ENCODE measurements at places on chromosomes 1 and 21.

DNA sequence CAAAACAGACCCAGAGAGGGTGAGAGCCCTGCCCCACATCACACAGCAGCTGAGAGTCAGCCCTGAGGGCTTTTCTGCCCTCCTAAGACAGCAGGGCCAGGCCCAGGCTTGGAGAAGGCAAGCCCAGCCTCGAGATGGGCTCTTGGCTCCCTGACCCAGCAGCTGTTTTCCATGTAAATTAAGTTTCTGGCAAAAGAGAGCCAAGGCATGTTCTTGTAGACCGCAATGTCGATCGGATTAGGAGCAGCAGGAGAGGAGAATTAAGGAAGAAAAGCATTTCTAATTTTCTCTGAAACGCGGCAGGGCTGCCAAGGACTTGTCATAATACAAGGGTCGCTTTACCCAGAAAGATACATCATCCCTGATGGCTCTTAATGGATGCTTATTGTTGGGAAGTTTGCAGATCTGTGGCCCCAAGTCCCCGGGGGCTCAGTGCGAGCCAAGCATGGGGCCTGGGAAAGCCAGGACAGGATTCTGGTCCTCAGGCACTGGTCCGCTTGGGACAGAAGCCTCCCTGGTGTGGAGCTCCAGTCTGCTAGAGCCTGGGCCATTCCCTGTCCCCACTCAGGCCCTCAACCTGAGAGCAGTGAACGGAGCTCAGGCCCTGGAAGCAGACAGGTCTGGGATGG is 62.8 kb downstream of the DMRTB1 start:
- no peak for DNase-seq

GRCh38 chr1:201096041-201096461 is 16.2 kb downstream of the CACNA1S start:
- DNase-seq = no peak

DNA sequence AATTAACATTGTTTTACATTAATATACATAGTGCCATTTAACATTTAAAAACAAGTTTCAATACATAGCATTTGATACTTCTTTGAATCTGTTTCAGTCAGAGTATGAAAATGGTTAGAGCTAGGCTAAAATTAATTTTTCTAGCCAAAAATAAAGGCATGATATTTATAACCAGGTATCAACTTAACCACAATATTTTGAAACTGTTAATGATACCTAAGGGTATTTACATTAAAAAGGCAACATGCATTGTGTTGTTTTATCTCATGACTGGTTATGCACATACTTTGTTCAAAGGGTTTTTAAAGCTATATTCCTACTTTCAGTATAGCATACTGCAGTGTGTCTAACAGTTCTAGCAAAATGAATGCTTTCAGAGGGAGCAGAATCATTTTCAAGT is 130.0 kb downstream of the HS2ST1 start:
- DNase-seq = no peak

DNA sequence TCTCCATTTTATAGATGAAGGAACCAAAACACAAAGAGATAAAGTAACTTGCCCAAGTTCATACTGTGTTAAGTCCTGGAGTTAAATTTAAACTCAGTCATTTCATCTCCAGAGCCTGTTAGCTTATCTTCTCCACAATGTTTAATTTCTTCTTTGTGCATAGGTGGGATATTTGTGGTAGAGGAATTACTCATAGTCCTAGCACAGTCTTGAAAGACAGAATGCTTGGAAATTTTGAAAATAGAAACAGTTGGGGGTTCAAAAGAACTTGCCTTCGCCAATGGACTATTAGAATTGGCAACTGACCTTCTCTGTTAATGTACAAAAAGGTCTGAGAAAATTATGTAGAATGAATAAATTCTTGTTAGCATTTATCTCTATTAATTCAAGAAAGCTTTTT is 832.0 kb upstream of the PRMT6 start:
- DNase-seq = no peak

DNA sequence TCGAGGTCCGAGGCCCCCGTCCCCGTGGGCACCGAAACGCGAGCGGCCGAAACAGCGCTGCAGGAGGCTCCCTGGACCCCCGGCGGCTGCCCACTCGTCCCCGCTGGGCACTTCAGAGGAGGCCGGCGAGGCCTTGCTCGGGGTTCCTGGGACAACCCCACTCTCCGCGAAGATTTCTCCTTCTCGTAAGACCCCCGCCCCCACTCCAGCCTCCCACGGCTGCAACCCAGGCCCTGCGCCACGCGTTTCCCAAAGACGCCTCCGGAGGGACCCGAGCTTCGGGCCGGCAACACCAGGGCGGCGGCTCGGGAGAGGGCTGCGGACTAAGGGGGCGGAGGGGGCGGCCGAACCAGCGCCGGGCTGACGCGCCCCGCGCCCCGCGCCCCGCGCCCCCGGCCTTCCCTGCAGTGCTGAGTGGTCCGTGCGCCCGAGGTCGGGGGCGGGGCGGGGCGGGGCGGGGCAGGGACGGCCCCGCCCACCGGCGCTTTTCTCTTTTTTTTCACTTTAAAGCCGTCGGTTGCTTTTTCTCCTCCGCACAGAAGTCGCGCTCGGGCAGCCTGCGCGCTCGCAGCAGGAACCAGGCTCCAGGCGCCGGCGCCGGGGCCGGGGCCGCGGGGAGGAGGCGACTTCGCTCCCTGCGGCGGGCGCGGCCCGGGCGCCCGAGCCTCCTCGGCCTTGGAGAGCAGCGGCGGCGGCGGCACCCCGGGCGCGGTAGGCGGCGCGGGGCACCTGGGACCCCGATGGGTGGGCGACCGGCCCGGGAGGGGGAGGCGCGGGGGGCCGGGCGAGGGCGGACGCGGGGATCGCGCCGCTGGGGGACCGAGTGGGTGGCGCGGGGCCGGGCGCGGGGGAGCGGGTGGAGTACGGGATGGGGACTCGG is at the start of gene SPSB1:
Gene SPSB1 (plus strand): TSS at position 534 of the 880 bp plus-strand sequence. CDS start 62,998 bp downstream, outside the sequence.
- DNase-seq = peak; percentile 38

GRCh38 chr1:97489834-97490233 is 431.0 kb downstream of the DPYD start:
- DNase-seq = no peak

GRCh38 chr1:224683936-224684335 is 67.8 kb downstream of the CNIH3 start:
- DNase-seq = no peak

- no peak for DNase-seq
These were observed 72.0 kb upstream of the ARHGEF16 start for GRCh38 chr1:3382326-3383057.

DNA sequence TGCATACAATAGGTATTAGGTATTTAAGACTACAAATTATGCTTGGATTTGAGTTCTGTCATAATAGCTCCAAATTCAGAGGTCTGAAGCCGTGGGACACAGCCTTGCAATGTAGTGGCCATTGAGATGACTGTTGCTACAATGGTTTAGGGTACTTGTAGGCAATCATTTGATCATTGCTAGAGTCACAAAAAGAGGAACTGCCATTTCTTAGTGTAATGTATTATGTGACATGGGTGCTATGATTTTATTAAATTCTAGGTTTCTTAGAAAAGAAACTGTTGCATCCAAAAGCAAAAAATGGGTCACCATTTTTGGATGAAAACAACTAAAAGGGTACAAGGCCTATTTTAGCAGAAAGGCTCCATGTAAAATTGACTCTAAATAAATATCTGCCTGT is 129.9 kb upstream of the ZNF644 start:
- no peak for DNase-seq

- DNase-seq = no peak
These were observed 15.0 kb upstream of the IFNGR2 start for GRCh38 chr21:33388188-33388587.

- no peak for DNase-seq
These were observed 73.1 kb downstream of the PRKAB2 start for GRCh38 chr1:147099192-147099591.

DNA sequence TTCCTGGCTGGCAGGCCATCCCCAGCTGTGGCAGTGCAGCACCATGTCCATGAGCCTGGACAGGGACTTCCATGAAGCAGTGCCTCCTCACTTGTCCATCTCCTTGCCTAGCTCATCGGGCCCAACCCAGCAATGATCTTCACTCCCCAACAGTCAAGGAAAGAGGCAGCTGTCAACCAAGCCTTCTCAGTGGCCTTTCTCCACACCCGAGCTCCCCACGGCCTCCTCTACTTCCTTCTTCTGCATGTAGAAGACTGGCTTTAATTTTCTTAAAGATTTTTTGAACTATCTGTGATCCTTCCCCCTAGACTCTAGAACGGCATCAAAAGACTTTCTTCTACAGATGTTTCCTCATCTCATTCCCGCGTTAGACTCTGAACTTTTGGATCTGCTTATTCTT is 65.5 kb upstream of the COA6 start:
- no peak for DNase-seq

- DNase-seq = no peak
These were observed 123.3 kb downstream of the SMYD3 start for GRCh38 chr1:246383791-246384190.

DNA sequence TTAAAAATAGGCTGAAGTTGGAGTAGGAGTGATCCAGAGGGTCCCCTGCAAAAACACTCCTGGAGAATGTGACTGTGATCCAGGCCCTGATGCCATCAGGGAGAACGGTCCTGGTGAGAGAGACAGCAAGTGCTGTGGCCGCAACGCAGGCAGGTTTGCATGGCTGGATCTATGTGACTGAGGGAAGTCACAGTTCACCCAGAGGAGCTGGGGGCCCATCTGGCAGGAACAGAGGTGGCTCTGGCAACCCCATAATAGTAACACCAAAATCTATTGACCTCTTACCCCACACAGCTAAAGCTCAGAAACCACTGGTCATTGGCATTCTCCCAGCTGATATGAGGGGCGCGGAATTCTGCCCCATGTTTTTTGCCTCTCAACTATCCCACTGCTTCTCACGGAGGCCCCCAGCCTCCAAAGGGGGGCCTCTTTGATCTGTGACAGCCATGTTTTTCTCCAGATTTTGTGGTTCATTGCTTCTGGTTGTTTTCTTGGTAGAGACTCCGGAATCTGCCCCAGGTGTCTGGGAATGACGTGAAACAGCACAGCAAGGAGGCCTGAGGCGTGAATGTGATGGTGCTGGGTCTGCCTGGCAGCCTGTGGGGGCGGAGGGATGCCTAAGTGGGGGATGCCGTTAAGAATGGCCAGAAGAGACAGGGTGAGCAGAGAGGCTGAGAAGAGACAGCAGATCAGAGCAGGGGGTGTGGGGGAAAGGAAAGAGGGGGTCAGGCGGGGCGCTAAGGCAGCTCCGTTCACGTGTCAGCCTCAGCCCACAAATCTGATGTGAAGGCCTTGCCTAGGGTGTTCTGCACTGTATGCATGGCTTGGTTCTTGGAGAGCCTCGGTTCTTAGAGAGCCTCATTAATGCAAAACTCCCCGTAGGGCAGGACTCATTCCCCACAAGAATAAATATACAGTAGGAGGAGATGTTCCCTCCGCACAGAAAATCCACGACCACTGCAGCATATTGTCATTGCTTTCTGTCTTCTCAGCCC is 23.5 kb downstream of the CASP9 start:
- no peak for DNase-seq

DNA sequence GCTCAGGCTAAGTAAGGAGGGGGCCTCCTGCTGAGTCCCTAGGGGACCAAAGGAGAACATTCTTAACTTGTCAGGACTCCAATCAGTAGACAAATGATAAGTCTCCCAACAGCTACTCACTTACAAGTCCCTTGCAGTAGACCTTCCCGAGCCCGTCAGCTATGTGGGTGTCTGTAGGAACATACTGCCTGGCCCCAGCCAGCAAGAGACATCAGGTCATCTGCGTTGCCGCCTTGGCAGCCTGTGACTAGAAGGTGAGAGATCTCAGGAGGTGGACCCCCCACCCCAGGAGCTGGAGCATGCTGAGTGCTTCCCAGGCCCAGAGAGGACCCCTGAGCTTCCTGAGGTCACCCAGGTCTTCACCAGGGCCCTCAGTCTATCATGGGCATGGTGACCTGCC is 250.5 kb downstream of the C1orf94 start:
- DNase-seq = no peak

GRCh38 chr1:90074970-90075391 is 80.1 kb downstream of the ZNF326 start:
- no peak for DNase-seq

- DNase-seq = no peak
These were observed at the start of gene BATF3 for GRCh38 chr1:212699625-212700222. BATF3 (minus strand) TSS chr1:212699840; CDS start chr1:212699762, 78 bp downstream.

- peak; percentile 68 for DNase-seq
These were observed 423.9 kb downstream of the PTBP2 start for GRCh38 chr1:97145321-97145956.

GRCh38 chr1:22776035-22776613 is 65.5 kb downstream of the EPHB2 start:
- DNase-seq = no peak

GRCh38 chr21:43949499-43950208 is 62.5 kb upstream of the TRAPPC10 start:
- no peak for DNase-seq

DNA sequence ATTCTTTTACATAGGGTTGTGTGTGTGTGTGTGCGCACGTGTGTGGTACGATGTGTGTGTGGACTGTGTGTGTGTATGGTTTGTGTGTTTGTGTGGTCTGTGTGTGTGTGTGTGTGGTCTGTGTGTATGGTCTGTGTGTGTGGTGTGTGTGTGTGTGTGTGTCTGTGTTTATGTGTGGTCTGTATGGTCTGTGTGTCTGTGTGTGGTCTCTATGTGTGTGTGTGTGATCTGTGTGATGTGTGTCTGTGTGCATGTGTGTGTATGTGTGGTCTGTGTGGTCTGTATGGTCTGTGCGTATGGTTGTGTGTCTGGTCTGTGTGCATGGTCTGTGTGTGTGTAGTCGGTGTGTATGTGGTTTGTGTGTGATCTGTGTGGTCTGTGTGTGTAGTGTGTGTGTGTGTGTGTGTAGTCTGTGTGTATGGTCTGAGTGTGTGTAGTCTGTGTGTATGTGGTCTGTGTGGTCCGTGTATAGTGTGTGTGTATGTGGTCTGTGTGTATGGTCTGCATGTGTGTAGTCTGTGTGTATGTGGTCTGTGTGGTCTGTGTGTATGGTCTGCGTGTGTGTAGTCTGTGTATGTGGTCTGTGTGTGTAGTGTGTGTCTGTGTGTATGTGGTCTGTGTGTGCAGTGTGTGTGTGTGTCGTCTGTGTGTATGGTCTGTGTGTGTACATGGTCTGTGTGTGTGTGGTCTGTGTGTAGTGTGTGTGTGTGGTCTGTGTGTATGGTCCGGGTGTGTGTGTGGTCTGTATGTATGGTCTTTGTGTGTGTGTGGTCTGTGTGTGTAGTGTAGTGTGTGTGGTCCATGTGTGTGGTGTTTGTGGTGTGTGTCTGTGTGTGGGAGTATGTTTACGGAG is 46.8 kb downstream of the RHOU start:
- DNase-seq = no peak

GRCh38 chr21:19993268-19993667 is 1004.9 kb upstream of the NCAM2 start:
- no peak for DNase-seq

- DNase-seq = no peak
These were observed 146.8 kb downstream of the COL11A1 start for GRCh38 chr1:102961549-102961948.

GRCh38 chr1:185154912-185155513 is 1.7 kb downstream of the TRMT1L start:
- no peak for DNase-seq

GRCh38 chr1:109263597-109264378 is 14.4 kb downstream of the CELSR2 start:
- peak; percentile 74 for DNase-seq

GRCh38 chr1:7956218-7957032 is 5.1 kb upstream of the PARK7 start:
- DNase-seq = no peak

All from anterior cingulate cortex (tissue), 58 donors.